Activated CD8-positive, alpha-beta memory T cell treated with anti-CD3 and anti-CD28 coated beads for 4 hours (primary cell): ENCODE measurements at places on chromosomes 5 and 9.

- DNase-seq = no peak
These were observed 31.7 kb upstream of the STXBP1 start for GRCh38 chr9:127580366-127580765.

DNA sequence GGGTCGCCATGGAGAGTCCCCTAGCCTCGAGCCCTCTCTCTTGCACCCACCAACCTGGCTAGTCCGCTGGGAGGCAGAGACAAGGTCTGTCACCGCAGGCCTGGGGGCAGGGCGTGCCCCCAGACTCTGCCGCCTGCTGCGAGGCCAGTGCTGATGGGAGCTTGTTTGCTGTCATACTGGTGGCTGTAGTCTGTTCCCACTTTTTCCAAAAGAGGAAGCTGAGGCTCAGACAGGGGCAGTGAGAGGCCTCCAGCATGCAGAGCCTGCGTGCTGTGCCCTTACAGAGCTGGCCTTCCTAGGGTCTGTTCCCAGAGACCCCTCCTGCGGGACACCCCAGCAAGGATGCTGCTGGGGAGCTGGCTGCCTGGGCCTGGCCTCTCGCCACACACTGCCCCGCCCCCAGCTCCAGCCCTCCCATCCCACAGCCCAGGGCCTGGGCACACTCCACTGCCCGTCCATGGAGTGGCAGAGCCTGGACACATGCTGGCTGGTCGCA is 21.0 kb upstream of the SUSD3 start:
- no peak for DNase-seq

- no peak for DNase-seq
These were observed 57.2 kb downstream of the ELAVL2 start for GRCh38 chr9:23768861-23769260.

GRCh38 chr5:139379626-139380449 is 3.3 kb downstream of the SLC23A1 start:
- DNase-seq = no peak

GRCh38 chr5:61132559-61132958 is 29.7 kb downstream of the SMIM15 start:
- no peak for DNase-seq

GRCh38 chr9:37149666-37150308 is 29.4 kb downstream of the ZCCHC7 start:
- DNase-seq = no peak

DNA sequence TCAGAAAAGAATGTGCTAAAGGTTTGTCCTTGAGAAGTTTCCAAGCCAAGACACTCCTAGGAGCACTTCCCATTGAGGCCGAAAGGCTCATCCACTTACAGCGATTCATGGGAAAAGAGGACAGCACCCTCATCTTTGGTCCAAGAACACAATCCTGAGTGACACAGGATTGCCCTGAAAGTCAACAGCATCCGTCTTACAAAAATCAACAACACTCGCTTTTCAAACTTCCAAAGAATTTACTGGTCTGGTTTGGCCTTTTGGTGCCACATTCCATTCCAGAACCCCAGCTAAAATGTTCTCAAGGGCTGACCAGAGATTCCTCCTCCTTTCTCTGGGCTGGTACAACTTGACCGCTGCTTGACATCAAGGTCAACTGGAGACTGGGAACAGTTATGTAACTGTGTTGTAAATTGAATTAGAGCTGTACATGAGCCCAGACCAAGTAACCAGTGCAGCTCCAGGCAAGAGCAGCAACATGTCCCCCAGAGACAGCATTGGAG is 415.8 kb upstream of the PIK3R1 start:
- no peak for DNase-seq

DNA sequence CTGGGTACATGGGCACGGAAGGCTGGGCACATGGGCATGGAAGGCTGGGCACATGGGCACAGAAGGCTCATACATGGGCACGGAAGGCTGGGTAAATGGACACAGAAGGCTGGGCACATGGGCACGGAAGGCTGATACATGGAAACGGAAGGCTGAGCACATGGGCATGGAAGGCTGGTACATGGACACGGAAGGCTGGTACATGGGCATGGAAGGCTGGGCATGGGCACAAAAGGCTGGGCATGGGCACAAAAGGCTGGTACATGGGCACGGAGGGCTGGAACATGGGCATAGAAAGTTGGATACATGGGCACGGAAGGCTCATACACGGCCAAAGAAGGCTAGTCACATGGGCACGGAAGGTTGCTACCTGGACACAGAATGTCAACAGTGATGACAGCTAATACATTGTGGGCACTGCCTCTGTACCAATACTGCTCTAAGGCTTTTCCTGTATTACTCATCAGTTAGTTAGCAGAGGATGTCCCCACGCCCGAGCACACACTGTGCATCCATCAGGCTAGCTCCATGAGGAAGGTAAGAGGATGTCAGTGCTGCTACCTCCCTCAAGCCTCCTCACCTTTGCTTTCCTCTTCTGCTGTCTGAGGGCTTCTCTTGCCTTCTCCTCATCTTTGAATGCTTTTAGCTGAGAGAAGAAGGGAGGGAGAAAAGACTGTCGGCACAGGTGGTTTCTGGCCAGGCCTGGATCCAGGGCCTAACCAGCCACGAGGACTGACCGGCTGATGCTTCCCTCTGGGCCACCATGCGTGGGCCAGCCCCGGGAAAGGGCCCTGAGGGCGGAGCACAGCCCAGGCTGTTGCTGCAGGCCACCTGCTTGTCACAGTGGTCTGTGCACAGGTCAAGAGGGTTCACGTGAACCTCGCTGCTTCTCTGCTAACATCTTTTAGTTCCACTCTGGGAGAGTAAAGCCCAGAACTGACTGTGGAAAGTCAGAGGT is 14.3 kb downstream of the GPX3 start:
- DNase-seq = no peak

DNA sequence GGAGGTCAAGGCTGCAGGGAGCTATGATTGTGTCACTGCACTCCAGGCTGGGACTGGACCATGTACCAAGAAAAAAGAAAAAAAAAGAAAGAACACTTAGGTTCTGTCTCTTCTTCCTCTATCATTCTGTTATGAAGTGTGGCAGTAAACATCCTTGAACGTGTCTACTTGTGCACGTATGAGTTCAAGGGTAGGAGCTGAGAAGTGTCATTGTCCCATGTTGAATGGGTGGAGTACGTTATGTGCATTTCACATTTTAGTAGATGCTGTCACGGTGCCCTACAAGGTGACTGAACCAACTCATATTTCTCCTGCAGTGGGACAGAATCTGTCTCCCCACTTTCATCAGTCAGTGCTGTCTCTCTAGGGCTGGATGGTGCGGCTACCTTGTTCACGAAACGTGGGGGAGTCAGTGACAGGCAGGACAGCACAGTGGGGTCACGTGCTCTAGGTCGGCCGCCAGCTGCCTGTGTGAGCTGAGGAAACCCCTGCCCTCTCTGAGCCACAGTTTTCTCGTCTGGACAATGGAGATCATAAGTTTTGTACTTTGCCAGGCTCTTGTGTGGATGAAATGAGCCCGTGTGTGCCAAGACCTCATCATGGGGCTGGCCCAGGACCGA is 47.2 kb downstream of the GTF3C4 start:
- no peak for DNase-seq

GRCh38 chr5:8208307-8208706 is 339.4 kb downstream of the MTRR start:
- DNase-seq = no peak

DNA sequence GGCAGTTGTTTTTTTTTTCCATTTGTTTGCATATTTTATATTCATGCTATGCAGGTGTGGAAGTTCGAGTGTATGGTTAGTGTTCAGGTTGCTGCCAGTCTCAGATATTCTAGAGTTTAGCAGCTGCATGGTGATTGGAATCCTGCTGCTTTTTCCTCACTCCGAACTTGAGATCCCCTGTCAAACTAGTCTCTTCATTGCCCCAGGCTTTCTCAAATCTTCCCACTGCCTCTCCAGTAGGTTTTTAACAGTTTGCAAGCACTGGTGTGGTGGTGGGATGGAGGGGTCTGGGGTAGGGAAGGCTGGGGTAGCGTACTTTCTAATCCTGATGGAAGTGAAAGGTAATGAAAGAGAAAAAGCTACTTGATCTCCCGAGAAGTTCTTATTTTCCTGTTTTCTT is 112.9 kb downstream of the CHSY3 start:
- DNase-seq = no peak

GRCh38 chr9:136666372-136667213 is 3.9 kb downstream of the EGFL7 start:
- no peak for DNase-seq

GRCh38 chr5:150490296-150490669 is 17.6 kb upstream of the NDST1 start:
- DNase-seq = no peak

- no peak for DNase-seq
These were observed 367.7 kb upstream of the PRR16 start for GRCh38 chr5:120096413-120096812.

- DNase-seq = peak; percentile 34
These were observed 40.0 kb upstream of the CDK5RAP2 start for GRCh38 chr9:120619751-120620655.

GRCh38 chr5:23105021-23105420 is 251.9 kb upstream of the CDH12 start:
- no peak for DNase-seq

DNA sequence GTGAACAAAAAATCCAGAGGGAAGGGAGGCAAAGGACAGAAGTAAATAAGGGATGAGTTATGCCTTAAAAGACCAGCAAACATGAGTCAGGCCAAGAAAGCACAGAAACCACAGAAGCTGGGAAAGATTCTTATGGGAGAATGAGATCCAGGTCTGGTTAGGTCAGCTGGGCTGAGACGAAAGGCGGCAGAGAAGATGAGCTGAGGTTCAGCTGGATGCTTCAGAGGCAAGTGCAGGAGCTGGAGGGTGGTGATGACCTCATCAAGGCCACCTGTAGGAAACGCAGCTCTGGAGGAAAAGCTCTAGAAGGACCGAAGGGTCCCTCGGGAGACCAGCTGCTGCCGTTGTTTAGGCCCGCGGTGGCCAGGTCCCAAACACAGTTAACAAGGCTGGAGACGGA is 152.0 kb downstream of the MYO10 start:
- DNase-seq = no peak
